ENCODE measurements at places on chromosomes 16 and 17. TPM values are rescaled to one million over a fixed set of nuclear protein-coding genes. Genes with fewer than 3 reads are reported as not detected.

DNA sequence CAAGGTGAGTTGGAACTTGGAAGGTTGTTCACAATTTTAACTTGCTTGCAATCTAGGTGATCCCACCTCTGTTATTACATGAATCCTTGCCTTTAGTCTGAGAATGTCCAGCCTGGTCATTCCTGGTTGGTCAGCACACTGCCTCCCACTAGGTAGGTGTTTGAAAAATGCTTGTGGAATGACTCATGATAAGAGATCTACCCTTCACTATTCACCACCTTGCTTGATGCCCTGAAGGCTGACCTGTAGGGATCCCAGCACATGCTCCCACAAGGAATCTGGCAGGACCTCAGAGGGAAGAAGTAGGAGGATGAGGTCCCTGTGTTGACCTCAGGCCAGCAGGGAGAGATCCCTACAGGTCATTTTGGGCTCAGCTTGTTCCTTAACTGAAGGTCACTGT lies 30.2 kb upstream of the ABCA3 start:
- H3K27me3 ChIP-seq = no peaks in the 10 kb centered on the region
- no peak for DNase-seq
- H3K36me3 ChIP-seq = no peaks in the 10 kb centered on the region
- H3K27ac ChIP-seq = peak overlapping the region; percentile 44

DNA sequence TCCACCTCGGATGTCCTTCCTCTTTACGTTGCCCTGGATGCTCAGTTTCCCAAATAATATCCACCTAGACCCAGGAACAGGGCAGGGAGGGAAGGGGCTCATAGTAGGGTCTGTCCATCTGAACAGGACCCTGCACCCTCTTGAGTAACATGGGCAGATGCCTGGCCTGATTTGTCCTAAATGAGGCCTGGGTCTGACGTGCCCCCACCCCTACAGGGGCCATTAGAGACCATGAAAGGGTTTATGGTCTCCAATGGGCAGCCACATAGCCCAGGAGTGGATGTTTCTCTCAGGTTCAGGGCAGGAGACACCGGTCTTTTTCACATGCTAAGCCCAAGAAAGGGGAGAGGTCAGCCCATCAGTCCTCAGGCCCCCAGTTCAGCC lies 6.8 kb downstream of the CACNG1 start:
- H3K4me1 ChIP-seq = peaks cover 9% of the 10 kb centered on the region
- H3K27ac ChIP-seq = no peak overlapping the region
- H3K4me3 ChIP-seq = no peak overlapping the region

DNA sequence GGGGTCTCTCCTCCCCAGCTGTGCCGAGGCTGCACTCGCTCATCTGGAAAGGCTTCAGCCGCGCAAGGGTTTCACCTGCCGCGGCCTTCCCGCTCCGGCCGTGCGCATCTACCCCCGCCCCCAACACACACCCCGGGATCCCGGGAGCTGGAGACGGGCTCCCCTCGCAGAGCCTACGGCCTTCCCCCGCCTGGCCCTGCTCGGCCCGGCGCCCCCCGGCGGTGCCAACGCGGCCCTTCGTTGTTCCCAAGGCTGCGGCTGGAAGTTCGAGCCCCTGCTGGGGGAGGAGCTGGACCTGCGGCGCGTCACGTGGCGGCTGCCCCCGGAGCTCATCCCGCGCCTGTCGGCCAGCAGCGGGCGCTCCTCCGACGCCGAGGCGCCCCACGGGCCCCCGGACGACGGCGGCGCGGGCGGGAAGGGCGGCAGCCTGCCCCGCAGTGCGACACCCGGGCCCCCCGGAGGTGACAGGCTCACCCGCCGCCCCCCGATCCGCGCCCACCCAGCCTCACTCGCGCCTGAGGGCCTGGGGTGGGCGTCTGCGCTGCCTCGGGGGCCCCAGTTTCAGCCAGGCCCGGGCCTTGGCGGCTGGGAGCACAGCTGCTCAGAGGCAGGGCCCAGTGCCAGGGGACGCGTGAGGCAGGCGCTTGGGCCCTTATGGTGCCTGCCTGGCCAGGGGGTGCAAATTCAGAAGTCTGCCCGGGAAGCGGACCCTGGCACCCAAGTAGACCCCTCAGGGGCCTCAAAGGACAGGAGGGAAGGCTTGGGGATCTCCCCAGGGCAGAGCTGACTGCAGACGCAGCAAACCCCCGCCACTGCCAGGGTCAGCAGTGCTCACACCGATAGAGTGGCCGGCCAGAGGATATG lies 11.2 kb downstream of the GALK1 start:
- no peaks in the 10 kb centered on the region for H3K27me3 ChIP-seq
- H3K36me3 ChIP-seq = peaks cover 22% of the 10 kb centered on the region
- DNase-seq = peak; percentile 78
- H3K4me3 ChIP-seq = peak overlapping the region; percentile 63
- H3K4me1 ChIP-seq = peaks cover 26% of the 10 kb centered on the region

DNA sequence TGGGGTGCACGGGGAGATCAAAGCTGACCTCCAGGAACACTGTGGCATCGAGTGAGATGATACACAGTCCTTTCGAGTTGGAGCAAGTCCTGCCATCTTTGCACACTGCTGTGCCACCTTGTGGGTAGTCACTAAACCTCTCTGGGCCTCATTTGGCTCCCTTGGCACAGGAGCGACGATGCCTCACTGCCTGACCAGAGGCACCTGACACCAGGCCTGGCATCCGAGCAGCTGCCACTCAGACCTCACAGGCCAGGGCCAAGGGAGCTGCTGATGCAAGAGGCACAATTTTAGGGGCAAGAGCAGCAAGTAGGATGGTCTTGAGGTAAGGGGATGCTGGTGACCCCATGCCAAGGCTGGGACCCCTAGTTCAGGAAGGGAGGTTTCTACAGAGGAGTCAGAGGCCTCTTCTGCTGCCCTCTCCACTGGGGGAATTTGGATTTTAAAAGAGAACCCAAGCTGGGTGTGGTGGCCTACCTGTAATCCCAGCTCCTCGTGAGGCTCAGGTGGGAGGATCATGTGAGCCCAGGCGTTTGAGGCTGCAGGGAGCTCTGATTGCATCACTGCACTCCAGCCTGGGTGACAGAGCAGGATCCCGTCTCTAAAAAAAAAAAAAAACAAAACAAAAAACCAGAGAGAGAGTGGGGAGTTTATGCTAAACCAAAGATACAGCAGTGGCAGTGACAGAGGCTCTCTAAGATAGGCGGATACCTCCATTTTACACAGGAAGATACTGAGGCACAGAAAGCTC lies 6.7 kb upstream of the ADGRG1 start:
- no peaks in the 10 kb centered on the region for H3K36me3 ChIP-seq
- no peak overlapping the region for H3K4me3 ChIP-seq
- DNase-seq = no peak
- no peak overlapping the region for H3K27ac ChIP-seq
- peaks cover 23% of the 10 kb centered on the region for H3K4me1 ChIP-seq

- H3K4me1 ChIP-seq = no peaks in the 10 kb centered on the region
- no peak overlapping the region for H3K4me3 ChIP-seq
- H3K27ac ChIP-seq = no peak overlapping the region
- no peak for DNase-seq
- peaks cover 97% of the 10 kb centered on the region for H3K27me3 ChIP-seq
These were observed 190.3 kb downstream of the RBFOX3 start for GRCh38 chr17:79420318-79421243.

DNA sequence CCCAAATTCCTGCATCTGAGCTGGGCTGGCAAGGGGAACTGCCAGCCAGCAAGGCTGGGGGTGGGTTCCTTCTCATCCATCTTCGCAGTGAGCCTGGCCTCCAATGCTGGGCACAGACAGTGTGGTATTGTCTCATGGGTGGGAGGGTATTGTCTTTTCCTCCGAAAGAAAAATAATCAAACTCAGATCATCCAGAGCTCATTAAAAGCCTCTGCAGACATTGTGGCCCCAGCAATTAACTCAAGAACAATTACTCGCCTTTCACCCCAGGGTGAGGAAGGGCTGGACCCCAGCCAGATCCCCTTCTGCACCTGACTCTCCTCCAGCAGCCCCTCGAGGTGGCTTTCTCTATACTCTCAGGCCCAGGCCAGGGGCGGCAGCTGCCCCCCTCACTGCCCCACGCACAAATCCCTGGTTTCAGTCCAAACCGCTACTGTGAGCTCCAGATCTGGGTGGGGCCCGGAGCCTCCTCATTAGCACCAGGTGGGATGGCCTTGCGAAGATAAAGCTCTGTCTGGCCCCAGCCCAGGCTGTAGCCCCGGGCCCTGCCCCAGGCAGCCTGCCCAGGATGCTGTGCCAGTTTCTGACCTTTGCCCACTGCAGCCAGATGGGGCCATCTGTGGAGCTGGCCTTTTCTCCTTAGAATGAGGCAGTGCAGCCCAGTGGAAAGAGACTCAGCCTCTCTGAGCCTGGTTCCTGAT lies 2.3 kb upstream of the KRT15 start:
- no peak overlapping the region for H3K4me3 ChIP-seq
- no peaks in the 10 kb centered on the region for H3K4me1 ChIP-seq
- peaks cover 95% of the 10 kb centered on the region for H3K27me3 ChIP-seq
- DNase-seq = no peak
- no peaks in the 10 kb centered on the region for H3K36me3 ChIP-seq

The GRIN2C gene
- 0.52 TPM for total RNA-seq
